ENCODE measurements at places on chromosomes 2 and 18.

DNA sequence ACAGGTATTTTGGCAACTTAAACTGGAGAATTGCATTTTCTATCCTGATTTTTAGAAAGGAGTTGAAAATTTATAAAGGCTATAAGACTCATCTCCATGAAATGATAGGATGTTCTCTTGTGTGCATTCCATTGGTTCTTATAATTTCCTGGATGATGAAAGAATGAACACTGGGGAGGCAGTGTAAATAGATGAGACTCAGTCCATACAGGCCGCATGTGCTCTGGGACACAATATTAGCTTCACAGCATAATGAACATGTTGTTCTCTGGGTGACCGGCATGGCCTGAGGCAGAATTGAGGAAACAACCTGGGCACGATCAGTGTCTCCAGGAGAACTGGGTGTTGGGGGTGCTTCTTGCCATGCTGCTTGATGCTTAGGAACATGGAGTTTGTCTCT is 38.8 kb downstream of the AOX1 start:
- DNase-seq: no peak

DNA sequence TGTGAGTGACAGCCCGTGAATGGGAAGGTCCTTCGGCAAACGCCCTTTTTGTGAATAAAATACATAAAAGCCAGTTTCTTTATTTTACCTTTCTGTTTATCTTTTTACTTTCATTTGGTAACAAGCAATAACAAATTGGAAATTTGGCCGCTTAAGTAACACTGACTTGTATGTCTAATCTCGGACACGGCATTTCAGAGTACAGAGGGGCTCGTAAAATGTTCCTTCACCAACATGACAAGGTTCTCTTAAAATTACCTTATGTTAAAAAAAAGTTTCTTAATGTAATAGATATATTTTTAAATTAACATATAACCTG is 558 bp upstream of the NEMP2 start:
- DNase-seq: no peak

DNA sequence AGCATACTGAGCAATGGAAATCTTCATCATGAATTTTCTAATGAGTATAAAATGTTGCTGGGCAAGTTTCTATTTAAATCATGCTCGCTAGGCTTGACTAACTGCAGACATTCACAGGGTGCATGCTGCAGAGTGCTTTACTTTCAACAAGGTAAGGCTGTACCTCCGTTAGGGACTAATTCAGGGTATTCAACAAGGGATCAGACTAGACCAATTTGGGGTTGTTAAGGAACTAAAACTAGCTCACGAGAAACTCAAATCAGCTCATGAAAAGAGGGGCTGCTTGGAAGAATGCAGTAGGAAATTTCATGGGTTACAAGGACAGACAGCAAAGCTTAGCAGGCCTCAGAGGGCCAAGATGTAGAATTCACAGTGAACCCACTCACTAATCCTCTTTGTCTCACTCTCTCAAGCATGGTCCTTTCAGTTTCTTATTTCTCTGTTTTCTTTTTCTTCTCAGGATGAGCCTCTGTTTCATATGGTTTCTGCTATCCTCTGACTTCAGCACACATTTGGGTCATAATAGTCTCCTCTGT is 2.2 kb downstream of the MYO3B start:
- DNase-seq: no peak

GRCh38 chr2:124623560-124623959 is 598.5 kb downstream of the CNTNAP5 start:
- DNase-seq: no peak

DNA sequence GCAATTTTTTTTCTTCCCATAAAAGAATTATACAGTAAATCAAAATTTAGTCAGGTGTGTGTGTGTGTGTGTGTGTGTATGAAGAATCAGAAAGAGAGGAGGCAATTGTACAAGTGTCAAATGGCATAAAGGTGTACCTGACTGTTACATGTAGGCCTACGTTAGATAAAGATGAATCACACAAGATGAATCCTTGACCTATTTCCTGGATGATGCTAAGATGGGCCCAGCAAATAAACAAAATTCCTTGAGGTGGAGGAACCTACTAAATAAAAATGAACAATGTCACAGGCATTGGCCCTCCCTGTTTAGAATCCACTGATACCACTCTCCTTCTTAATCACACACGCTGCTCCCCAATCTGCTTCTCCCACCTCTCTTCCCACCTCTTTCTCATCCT is 79.7 kb upstream of the LRATD1 start:
- no peak for DNase-seq

DNA sequence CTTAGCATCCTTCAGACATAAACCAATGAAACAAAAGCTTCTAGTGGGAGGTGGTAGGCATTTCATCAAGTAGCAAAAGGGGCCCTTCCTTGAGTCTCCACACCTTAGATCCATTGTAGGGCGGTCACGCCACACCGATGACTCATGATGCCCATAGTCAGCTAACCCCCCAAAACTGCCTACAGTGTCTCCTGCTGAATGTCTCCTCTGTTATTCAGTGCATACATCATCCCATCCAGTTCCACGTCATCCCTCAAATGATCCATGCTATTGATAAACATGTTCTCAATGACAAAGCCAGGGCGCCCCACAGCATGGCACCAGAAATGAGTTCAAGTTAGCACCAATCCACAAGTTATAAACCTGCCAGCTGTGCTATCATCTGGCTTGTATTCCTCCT is 57.4 kb upstream of the ACKR3 start:
- DNase-seq: no peak

DNA sequence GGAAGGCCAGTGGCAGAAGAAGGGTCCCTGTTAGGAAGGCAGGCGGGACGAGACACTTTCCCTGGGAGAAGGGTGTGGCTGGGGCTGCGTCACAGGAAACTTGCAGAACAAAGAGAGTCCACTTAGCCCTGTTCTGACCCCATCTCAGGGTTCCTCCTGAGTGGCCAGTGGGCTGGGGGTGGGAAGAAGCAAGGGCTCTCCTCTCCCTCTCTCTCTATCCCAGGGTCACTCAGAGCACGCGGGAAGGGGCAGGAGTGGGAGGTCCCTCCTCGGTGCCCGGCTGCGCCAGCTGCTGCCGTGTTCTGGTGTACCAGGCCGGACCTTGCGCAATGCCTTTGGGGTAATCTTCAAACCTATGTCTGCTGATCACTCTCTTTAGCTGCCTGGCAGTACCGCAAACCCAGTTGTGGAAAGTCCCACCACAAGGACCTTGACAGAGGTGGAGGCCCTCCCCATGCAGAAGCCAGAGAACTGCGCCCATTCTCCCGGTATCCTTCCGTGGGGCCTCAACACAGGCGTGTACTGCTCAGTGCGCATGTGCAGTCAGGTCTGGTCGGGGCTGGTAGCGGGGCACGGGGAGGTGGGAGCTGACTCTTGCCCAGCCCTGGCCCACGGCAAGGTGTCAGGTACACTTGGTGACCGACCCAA is 47.8 kb upstream of the ST3GAL5 start:
- DNase-seq: no peak

DNA sequence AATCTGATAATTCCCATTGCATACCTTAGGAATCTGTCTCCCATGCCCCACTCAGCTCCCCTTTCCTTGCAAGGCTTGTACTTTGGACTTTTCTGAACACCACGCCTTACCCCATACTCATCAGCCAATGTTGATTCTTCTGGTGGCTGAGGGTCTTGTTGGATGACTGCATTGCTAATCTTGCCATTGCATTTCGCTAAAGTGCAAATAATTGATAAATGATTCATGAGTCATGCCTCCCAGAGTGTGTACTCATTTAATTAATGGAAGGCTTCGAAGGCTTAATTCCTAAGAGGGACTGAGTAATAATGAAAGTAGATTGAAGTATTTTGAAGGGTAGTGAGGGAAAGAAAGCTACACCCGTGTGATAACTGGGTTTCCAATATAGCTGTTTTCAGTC is 28.0 kb upstream of the PPP1R1C start:
- DNase-seq: no peak

GRCh38 chr18:32174719-32175118 is 15.1 kb upstream of the MEP1B start:
- no peak for DNase-seq

DNA sequence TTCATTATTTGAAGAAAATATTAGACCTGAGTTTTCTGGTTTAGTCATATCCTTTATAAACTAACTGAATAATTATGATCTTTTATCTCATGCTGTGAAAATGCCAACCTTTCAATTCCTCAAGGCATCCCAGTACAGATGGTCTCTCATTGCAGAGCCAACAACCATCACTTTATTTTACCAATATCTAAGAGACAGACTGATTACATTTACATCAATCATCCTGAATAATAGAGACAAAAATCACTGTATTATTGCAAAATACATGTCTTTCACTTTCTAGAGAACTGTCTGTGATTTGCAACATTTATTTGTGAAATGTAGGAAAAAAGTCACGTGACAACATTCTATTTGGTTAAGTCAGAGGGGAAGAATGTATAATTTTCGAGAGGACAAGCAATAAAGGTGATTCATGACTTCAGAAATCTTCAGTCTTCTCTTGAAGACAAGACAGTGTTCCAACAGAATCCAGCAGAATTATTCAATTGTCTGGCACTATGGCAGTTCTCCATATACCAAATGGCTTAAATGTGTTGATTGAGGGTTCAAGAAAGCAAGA is 503.6 kb upstream of the SYT4 start:
- DNase-seq: no peak

- DNase-seq: no peak
Measured at GRCh38 chr2:85911097-85911496, 22.3 kb upstream of the ST3GAL5 start.

DNA sequence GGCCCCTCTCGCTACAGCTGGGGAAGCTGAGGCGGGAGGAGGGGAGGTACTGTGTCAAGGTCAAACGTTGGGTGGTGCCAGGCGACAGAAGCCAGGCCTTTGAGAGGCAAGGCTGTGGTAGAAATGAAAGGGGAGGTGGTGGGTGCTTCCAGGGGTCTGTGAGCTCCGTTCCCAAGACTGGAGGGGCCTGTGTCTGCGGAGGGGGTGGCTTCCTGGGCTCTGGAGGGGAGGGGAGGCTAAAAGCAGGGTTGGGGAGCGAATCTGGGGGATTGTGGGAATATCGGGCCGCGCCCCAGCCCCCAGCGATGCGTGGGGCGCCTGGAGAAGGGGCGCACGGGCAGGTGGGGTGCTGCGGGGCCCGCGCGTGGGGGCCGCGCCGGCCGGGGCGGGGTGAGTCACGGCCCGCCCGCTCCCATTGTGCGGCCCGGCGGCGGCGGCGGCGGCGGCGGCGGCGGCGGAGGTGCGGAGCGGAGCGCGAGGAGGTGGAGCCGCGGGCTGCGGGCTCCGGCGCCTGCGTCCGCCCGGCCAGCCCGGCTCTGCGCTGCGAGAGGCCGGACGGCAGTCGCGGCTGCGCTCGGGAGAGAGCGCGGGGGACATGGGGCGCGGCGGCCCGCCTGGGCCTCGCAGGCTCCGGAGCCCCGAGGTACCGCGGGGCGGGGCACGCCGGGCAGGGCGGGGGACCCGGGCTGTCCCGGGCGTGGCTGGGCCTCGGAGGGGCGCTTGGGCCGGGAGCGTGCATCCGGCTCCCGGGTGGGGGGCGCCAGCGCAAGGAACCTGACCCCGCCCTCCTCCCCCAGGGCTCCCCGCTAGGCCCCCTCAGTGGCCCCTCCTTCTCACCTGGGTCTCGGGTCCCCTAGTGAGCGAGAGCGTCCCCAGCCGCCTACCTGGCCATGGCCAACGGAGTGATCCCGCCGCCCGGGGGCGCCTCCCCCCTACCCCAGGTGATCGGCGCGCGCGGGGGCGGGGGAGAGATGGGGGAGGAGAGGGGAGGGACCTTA is at the start of gene SLC4A3:
SLC4A3 (plus strand) TSS at position 528 of the 998 bp plus-strand sequence; CDS start at position 891, 363 bp downstream.
- DNase-seq: peak; percentile 66

DNA sequence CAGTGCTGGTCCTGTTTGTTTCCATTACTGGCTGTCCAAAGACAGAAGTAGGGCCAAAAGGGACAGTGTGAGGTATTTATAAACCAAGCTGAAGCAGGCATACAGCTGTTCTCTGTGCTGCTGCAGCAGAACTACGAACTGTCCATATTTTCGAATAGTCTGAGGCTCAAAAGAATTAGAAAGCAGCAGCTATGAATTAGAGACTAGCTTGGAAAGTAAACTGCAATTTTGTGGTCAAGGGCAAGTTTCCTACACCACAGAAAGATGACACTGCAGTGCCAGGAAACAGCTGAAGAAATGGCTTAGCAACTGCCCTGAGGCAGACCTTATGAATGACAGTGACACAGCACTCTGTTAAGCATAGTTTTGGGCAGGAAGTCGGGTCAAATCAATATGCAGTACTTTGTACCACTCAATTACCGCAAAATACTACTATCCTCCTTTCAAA is 125.3 kb downstream of the TMEM131 start:
- no peak for DNase-seq

GRCh38 chr2:156164091-156164720 is 168.3 kb downstream of the NR4A2 start:
- DNase-seq: no peak

DNA sequence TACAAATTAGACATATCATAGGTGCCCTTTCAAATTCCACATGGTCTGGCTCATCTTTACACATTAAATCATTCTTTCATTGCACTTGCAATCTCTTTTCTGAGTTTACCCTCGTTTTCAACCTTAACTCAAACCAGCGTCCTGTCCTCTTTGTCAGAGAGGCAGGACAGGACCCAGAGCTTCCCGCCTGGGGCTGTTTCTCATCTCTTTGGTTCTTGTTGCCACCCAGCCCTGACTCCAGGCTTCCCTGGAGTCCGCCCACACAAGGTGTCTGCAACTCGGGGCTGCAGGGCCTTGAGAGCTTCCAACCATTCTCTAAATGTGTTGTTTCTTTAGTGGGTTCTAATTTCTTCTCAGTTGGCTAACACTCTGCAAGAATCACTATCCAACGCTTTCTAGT is 24.4 kb downstream of the RBMS1 start:
- DNase-seq: no peak

DNA sequence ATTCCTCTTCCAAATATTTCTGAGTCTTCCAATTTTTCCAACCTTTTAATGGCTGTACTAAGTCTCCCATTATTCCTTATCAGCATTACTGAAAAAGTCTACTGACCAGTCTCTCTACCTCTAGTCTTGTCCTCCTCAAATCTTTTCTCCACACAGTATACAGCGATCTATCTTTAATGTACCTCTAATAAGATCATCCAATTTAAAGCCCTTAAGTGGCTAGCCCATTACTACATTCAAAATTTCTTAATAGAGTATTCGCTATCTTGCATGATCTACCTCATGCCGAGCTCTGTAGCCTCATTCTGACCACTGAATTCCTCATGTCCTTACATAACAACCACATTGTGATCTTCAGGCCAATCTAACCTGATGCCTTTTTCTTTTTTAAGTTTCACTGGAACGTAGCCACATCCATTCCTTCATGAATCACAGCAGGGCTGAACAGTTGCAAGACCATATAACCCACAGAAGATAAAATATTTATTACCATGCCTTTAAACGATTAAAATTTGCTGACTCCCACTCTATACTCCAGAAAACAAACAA is 57.9 kb downstream of the SLC66A3 start:
- DNase-seq: no peak

Data from nephron progenitor cell (in vitro differentiated cells).